ENCODE measurements at places on chromosomes 2 and 18. TPM values are rescaled to one million over a fixed set of nuclear protein-coding genes. Genes with fewer than 3 reads are reported as not detected.

DNA sequence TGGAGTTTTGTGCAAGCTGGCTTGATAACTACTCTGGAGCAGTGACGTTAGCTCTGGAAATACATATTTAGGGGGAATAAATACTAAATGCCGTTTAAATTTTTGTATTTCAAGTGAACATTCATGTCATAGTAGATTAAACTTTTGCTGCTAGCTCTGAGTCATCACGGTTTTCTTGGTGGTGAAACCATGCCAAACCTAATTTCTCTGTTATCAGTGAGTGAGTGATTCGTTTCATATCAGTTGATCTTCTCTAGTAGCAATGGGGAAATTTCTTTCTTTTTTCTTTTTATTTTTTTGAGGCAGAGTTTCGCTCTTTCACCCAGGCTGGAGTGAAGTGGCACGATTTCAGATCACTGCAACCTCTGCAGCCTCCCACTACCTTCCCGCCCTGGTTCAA is 211.1 kb downstream of the PTPRM start:
- DNase-seq, result no peak

GRCh38 chr2:54577944-54578647 is 122.0 kb downstream of the SPTBN1 start:
- DNase-seq, result no peak

DNA sequence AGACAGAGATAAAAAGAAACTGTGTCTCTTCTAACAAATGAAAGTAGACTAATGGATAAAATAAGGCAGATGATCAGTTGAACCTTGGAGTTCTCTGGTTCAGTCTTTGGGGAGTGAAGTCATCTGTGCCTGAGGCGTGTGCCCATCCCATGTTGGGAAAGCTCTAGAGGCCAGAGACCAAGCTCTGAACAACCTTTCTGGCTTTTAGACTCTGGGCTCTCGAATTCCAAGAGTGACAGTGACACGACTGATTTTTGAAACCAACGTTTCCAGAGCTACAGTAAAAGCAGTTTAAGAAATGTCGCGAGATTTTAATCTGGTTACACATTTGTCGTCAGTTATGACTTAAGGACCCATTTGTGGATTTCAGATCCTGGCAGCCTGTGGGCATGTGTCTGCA is 83.7 kb upstream of the APCDD1 start:
- DNase-seq, result no peak

DNA sequence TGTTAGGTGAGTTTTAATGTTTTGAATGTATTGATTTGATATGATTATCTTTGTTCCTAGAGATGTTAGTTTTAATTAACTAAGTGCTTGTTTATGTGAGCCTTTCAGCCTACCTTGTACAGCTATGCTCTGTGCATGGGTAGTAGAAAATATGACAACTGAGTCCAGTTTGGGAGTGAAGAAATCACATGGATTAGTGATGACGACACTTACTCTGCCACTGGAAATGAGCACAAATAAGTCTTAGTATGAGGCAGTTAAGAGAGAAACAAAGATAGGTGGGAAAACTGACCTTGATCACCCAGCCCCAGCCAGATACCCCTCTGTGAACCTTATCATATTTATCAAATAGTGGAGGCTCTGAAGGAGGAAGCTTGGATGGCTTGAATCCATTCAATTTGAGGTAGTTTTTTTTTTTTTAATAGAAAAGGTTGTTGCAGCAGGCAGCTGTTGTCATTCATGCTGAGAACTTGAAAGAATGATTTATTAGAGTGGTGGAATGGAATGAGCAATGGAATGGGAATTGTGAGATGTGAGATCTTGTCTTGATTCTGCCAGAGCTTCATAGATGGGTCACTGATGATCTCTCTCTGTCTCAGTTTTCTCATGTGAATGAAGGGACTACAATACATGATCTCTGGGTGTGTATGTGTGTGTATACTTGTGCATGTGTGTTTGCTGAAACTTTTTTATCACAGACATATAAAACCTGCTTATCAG is 96.4 kb downstream of the MAP3K20 start:
- no peak for DNase-seq

GRCh38 chr2:3587432-3587831 is 7.5 kb upstream of the COLEC11 start:
- no peak for DNase-seq

DNA sequence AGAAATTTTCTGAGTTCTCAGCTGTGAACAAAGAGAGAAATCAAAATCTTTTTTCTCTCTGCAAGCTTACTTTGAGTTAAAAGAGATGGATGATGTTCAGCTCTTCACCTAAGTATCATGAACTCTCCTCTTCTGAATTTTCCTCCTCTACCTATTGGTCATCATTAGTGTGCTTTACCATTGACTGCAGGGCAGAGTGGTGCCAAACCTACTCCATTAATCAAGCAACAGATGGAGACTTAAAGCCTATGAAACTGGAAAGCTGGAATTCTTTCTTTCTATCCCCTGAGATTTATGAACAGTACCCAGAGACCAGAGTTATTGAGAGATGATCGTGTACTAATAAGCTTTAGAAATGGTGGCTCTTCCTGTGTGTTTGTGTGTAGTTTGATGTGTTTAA is 31.3 kb upstream of the LINC00305 start:
- DNase-seq, result no peak

DNA sequence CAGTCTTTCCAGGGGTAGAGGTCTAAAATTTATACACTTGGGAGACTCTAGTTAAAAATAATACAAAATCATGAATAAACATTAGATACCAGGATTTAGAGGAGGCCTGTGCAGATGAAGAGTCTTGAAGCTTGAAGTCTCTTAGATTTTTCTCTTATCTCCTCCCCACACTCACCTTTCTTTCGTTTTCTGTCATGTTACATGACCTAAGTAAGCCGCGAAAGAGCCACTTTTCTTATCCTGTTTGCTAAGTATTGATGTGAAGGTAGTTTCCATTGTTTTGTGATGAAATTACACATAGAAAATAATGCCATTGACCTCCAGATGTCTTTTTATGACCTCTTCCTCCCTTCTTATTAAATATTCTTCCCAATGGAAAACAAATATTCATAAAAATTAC is 367.8 kb downstream of the LRRTM1 start:
- no peak for DNase-seq

DNA sequence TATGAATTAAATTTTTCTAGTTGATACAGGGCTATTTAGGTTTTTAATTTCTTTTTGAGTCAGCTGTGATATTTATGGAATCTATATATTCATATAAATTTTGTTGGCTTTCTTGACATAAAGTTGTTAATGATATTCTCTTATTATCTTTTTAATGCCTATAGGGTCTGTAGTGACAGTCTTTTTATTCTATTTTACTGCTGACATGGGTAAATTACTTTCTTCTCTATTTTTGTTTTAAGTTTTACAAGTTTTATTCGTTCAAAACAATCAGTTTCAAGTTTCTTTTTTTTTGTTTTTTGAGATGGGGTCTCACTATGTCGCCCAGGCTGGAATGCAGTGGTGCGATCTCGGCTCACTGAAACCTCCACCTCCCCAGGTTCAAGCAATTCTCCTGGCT is 226.3 kb downstream of the ZRANB3 start:
- DNase-seq, result no peak

- no peak for DNase-seq
These were observed 1050.9 kb upstream of the LRRTM1 start for GRCh38 chr2:81355436-81355835.

DNA sequence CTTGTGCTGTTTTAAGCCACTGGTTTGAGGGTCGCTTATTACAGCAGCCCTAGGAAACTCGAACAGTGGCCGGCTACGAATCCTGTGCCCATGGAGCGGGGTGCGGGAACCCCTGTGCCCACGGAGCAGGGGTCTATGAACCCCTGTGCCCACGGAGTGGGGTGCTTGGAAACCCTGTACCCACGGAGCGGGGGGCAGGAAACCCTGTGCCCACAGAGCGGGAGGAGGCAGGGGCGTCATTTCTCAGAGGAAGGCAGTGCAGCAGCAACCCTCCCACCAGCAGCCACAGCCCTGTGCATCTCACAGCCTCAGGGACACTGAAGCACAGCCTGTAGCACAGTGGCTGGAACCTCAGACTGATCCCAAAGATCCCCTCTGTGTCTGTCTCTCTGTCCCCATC is 34.2 kb upstream of the GPC1 start:
- peak; percentile 29 for DNase-seq

DNA sequence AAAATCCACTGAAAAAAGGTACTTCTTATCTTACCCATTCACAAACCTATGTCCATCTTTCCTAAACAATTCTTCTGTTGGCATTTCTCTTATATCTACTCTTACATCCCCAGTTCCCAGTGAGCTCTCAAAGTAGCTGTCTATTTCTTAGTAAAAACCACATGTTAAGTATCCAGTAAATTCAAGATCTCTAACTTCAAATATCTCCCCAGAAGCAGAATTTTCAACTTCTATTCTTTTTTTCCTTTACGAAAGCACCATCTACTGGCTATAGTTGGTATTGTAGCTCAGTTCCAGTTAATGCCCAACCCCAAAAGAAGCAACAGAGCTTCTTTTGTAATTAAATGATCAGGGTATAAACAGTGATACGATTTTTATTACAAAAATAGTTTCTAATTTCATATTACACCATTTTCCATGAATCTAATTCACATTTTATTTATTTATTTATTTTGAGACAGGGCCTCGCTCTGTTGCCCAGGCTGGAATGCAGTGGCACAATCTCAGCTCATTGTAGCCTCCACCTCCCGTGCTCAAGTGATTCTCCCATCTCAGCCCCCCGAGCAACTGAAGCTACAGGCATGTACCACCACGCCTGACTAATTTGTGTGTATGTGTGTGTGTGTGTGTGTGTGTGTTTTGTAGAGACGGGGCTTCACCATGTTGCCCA is 28.5 kb downstream of the HRH4 start:
- no peak for DNase-seq

GRCh38 chr2:3956406-3956805 is 253.0 kb downstream of the DCDC2C start:
- no peak for DNase-seq

DNA sequence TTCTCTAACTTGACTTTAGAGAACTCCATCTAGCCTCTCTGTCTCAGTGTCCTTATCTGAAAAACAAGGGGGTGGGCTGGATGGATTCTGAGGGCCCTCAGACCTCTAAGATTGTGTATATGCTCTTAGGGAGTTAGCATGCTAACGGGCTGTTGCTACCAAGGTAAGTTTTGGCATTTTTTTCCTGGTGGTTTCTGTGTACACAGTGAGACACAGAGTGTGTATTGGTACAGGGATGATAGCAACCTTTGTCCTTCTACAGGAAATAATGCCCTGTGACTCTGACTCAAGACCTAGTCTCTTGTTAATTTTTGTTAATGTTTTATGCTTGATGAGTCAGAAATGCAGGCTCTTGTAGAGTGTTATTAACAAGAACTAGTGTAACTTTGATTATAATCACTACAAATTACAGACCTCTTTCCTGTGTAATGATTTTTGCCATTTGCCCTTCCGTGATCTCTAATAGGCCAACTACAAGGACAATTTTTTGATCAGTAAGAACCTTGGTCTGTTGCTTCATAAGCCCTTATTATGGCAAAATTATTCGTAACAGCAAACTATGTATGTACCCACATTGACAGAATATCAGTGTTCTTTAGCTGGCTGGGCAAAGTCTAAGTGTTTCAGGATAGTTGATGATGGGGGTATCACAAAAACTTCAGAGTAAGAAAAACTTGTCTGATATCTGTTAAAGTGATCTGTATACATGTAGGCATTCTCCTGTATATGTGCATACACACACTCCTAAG is 89.7 kb downstream of the SPTBN1 start:
- DNase-seq, result no peak

DNA sequence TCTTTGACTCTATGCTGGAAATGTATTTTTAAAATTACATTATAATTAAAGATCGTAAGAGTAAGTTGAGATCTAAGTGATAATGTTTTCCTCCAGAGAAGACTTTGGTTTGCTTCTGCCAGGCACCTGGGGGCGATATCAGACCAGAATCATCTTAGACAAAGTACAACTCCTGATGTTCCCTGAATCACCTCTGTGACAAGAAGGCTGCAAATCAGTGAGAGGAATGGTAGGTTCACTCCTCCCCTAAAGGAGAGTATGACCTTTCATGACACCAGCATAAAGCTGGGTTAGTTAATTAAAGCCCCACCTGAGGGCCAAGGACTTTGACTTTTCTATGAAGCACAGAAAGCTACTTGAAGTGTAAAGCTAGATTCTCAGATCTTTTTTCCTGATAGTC is 114.4 kb upstream of the DTNA start:
- no peak for DNase-seq

DNA sequence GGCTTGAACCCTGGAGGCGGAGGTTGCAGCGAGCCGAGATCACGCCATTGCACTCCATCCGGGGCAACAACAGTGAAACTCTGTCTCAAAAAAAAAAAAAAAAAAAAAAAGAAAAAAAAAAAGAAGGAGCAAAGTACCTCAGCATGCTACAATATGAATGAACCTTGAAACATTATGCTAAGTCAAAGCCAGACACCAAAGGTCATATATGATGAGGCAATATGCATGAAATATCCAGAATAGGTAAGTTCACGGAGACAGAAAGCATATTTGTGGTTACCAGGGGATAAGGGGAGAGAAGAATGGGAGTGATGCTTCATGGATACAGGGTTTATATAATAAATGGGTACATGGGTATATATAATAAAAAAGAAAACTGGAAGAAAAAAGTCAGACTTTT is 93.3 kb downstream of the PRELID3A start:
- DNase-seq, result no peak

- no peak for DNase-seq
These were observed 24.5 kb downstream of the ZEB2 start for GRCh38 chr2:144495227-144496091.

DNA sequence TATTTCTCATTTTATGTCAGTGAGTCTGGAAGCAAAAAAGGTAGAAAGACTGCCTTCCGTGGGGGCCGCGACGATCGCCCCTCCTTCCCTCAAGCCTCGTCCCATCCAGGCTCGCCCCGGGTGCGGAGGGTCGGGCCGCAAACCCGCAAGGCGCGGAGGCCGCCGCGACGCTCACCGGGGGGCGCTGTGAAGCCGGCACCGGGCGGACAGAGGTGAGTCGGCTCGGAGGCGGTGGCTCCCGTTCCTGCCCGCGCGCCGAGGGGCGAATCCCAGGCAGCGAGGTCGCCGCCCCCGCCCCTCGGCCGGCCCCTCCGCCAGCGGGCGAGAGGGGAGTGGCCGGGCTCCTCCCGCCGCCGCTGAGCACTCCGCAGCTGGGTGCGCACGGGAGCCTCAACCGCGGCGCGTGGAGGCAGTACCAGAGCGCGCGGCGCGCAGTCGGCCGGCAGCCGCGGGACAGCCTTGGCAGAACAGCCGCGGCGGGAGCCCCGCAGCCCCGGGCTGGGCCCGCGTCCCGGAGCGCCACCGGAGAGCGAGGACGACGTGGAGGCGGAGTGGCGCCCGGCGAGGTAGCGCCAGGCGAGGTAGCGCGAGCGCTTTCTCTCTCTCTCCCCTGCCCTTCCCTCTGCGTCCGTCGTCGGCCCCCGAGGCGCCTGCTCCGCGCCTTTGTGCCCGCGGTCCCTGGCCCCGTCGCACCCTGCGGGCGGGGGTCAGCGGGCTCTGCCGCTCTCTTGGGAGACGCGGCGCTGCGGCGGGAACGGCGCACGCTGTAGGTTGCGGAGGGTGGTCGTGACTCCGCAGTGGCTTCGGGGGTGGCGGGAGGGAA is at the start of gene MYO1B:
Gene MYO1B (plus strand): TSS at position 359 of the 823 bp plus-strand sequence. CDS start 31,492 bp downstream, outside the sequence.
- peak; percentile 88 for DNase-seq

GRCh38 chr2:185785851-185786473 is 47.4 kb downstream of the FSIP2 start:
- DNase-seq, result no peak

- no peak for DNase-seq
These were observed 21.0 kb downstream of the FHL2 start for GRCh38 chr2:105377871-105378270.

Gene SNRNP200
- 57.9 TPM for total RNA-seq

Gene CFC1
- total RNA-seq, result 2.8 TPM

Gene ACMSD
- not detected for total RNA-seq

Gene GALNT14
- total RNA-seq, result 0.21 TPM

Gene STARD6
- not detected for total RNA-seq

Gene SLC4A3
- 322 TPM for total RNA-seq

Gene CDK5R2
- not detected for total RNA-seq

Gene NPAS2
- total RNA-seq, result 40.1 TPM

Measured in right cardiac atrium (tissue), 5 donors.